ENCODE measurements at places on chromosomes 4 and X.

DNA sequence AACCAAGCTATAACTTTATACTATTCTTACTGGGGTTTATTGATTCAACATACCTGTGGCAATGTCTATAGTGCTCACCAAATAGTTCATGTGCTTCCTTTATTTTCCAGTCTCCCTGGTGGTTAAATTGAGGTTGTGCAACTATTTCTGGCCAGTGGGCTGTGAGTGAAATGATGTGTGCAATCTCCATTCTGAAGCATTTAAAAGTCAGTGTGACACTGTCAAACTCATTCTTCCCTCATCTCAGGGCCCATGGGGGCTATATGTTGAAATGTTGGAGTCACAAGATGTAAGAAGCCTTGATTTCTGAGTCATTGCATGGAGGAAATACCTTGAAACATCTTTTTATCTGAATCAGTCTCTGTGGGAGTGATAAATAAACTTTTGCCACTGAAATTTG is 414.3 kb upstream of the RPS6KA3 start:
- DNase-seq = no peak

DNA sequence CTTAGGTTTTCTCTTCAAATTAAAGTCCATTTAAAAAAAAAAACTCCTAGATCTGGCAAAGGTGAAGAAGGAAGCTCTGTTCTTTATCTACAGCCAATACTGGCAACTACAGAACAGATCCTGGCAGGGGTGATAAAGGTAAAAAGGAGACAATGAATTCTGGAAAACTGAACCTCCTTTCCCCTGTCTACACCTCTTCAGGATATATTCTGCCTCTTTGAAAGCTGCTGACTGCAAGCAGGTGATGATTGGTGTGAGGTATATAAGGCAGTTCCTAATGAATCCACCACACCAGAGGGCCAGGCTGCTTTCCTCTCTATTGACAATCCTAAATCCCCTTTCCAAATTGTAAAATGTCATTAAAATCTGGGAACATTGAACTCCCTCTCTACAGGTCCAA is 370.1 kb downstream of the PPP3CA start:
- DNase-seq = no peak

DNA sequence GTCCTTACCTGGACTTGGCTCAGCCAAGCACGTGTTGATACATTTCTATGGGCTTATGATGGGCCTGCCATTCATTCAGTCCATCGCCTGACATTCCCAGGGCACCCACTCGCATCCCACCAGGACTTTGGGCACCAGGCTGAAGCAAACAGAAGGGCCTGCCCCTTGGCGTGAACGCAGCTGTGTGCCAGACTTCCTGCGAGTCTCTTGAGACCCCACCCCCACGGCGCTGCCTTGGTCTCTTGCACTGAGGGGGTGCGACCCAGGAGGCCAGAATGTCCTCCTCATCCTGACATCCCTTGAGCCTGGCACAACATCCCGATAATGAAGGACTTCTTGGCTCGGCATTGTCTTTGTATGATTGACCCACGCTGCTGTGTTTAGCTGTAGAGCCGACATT is 1.5 kb upstream of the PSAPL1 start:
- DNase-seq = no peak

DNA sequence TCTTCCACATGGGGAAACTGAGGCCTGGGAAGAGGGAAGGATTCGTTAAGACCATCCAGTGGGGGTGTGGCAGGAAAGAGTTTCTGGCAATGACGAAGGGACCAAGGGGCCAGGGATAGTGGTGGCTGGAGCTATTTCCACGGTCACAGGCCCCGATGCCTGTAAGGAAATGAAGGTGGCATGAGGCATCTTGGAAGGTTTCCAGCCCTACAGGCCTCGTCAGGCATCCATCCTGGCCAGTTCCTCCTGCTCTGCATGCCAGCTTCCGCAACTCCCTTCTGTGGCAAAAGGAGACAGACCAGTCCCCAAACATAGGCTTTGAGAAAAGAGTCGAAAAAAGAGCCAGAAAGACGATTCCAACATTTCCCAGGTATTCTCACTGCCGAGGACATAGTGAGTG is 9.2 kb upstream of the C4orf50 start:
- DNase-seq = no peak

GRCh38 chrX:124239911-124240310 is 92.5 kb upstream of the TEX13D start:
- no peak for DNase-seq

DNA sequence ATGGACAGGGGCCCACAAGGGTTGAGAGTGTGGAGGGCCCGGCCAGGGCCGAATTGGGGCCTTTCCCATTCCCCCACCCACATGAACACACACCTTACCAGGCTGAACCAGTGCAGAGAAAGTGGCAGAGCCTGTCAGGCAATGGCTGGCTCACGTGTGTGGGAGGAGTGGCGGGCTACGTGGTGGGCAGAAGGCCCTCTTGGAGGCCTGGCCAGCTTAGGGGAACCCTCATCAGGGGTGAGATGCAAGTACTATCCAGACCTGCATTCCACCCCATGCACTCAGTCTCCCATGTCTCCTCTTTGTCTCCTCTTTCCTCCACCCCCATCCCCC is 965 bp downstream of the TCEAL4 start:
- DNase-seq = peak; percentile 32

GRCh38 chrX:148316446-148316845 is 184.0 kb upstream of the AFF2 start:
- DNase-seq = no peak

DNA sequence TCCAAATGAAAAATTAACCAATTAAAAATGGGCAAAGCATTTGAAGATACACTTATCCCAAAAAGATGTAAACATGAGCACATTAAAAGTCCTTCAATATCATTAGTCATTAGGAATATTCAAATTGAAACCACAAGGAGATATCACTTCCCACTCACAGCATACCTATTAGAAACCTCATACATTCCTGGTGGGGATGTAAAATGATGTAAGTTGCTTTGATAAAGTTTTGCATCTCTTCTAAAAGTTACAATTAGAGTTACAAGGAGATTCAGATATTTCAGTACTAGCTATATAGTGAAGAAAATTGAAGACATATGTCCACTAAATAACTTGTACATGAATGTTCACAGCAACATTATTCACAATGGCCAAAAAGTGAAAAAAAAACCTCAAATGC is 1109.3 kb upstream of the LCORL start:
- no peak for DNase-seq

DNA sequence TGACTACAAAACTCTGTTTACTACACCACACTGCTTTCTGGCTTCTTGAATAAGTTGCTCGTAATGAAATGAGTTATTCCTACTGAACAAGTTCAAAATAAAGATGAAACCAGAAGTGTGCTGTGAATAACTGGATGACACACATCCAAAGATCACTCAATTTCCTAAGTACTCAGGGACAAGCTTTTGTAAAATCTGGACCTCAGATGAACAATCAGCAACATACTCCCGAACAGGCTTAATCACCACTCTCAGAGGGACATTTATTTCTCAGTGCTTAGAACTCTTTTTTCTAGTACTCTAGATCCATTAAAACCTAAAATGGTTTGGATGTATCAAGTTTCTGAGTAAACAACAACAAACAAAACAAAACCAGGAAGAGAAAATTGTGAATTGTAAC is 61.5 kb upstream of the EXOC1L start:
- DNase-seq = no peak

DNA sequence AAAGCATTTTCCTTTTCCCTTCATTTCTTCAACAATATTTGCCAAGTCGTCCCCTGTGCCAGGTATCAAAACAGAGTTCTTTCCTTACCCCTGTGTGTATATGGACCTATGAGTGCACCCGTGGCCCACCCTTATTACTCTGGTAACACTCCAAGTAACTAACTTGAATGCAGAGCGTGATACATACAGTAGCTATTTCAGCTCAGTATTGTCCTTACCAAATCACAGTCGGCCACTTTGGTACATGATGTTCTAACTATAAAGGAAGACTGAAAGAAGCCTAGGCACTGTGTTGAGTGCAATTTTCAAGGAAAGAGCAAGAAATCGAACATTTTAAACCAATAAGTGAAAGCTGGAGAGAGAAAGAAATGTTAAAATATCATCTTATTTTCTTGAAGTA is 88.4 kb downstream of the ARX start:
- DNase-seq = no peak

DNA sequence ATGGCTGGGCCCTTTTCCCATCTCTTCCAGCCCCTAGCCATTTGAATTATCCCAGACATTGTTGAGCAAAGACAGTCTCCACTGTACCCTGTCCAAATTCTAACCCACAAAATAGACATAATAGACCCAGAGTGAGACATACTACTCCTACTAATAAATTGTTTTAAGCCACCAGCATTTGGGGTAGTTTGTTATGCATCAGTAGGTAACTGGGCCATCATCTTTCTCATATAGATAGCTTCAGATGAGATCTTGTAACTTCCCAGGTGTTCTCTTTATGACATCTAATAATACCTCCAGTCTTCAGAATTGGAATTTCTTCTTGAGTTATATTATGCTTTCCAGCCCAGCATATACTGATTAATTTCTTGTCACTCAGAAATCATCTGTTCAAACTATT is 117.2 kb upstream of the OTUD4 start:
- no peak for DNase-seq

GRCh38 chrX:123994730-123995129 is 33.2 kb downstream of the STAG2 start:
- no peak for DNase-seq

GRCh38 chr4:153112041-153112441 is 92.2 kb upstream of the TRIM2 start:
- no peak for DNase-seq

DNA sequence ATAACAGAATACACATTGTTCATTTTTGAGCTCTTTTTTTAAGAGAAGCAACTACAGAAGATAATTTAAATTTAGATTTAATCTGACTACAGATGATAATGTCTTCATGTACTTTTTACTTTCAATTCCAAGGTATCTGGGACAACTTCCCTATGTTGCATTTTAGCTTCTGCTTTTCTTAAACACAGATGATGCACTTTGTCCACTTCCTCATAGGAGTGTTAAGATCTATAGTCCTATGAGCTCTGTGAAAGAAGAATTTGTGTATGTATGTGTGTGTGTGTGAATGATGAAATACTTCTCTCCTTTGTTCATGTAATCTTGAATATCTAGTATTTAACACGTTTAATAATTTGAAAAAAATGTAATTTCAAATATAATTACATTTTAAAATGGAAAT is 5.3 kb upstream of the FHIP1A start:
- no peak for DNase-seq

GRCh38 chrX:129953881-129954280 is 28.6 kb upstream of the BCORL1 start:
- no peak for DNase-seq

- no peak for DNase-seq
These were observed 50.5 kb upstream of the UGT2B4 start for GRCh38 chr4:69546134-69546765.

GRCh38 chr4:182065255-182065654 is 177.9 kb upstream of the TENM3 start:
- peak; percentile 26 for DNase-seq

DNA sequence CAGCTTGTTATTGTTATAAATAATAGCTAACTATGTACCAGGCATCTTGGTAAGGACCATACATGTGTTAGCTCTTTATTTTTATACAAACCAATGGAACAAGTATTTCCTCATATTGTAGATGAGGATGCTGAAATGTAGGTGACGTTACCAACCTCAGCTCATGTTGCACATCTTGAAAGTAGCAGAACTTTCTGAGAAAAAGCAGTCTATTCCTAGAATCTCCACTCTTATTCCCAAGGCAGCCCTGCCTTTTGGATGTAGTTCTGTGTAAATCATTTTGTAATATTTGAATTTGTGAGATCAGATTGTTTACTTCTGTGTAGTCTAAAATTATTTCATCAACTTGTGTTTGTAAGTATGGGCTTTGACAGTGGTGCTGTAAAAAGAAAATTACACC is 5.3 kb downstream of the FHDC1 start:
- DNase-seq = no peak

DNA sequence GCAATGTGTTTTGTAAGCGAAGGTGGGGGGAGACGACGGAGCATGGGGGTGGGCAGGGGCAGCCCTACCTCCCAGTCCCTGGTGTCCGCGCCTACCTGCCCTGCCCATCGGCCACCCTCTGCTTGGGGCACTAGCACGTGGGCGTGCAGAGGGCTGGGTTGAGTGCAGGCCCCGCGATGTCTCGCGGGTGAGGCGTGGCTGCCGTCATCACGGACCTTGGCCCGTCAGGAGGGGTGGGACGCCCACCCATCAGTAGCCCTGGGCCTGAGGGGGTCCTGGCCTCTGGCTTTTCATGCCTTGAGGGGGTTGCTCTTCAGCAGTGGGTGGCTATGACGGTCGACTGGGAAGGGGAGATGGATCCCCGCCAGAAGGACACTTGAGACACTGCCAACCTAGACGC is 36.1 kb upstream of the GEMIN8 start:
- DNase-seq = no peak

DNA sequence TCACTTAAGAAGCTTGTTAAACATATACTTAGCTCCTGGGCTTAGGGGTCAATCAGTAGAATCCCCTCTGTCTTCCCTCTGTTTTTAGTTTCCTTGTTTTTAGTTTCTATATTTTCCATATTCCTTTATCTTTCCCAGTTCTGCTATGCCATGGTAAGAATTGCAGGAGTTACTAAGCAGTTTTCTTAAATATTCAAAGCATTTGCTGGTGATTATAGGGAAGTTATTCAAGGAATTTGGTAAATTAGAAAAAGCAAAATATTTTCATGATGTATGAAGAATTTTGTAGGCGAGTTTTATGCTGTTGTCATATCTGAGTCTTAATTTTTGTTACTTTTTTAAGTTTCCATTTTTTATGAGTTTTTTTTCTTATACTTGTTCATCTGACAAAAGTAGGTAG is 91.6 kb upstream of the NUDT6 start:
- DNase-seq = no peak

DNA sequence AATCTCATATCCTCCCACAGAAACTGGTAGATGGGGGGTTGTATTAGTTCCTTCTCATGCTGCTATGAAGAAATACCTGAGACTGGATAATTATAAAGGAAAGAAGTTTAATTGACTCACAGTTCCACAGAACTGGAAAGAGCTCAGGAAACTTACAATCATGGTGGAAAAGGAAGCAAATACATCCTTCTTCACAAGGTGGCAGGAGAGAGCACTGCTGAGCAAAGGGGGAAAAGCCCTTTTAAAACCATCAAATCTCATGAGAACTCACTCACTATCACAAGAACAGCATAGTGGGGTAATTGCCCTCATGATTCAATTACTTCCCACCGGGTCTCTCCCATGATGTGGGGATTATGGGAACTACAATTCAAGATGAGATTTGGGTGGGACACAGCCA is 250.5 kb upstream of the GPRIN3 start:
- no peak for DNase-seq

DNA sequence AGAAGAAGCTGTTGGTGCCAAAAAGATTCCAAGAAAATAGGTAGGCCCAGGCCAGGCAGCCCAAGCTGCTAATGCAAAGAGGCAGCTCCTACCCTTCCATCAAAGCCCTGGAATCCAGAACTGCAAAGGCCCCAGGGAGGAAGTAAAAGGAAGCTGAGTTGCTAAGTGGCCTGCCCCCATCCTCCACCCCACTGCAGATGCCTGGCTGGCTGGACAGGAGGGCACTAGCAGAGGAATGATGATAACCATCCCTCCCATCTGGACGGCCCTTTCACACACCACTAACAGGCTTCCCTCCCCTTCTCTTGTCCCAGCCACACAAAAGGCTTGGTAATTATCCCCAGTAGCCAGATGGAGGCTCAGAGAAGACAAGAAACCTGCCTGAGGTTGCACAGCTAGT is 32.4 kb upstream of the PJA1 start:
- DNase-seq = no peak

GRCh38 chrX:24080704-24081103 is 25.9 kb downstream of the EIF2S3 start:
- DNase-seq = no peak

Data from testis (tissue), 5 donors.